ENCODE measurements at places on chromosomes 16 and 17. TPM values are rescaled to one million over a fixed set of nuclear protein-coding genes. Genes with fewer than 3 reads are reported as not detected.

DNA sequence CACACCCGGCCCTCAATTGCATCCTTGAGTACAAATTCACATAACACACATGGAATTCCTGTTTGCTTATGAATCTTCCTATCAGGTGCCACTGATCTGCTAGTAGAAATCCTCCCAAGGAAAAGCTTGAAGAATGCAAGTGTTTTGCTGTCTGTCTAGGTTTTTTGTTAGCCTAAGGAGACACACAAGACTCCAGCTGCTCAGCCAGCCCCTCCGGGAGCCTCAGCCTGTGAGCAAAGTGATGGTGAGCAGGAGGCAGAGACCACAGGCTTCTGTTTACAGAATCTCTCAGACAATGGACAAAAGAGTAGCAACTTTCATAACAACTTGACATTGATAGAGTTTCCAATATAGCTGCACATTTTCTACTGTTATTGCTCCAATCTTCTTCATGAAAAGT, 18.4 kb upstream of the PRKCA start:
- no peak for DNase-seq

Gene SCN4A
- 0.83 TPM for total RNA-seq

- DNase-seq: no peak
These were observed 12.5 kb downstream of the RBFOX1 start for GRCh38 chr16:7344830-7345780.

Gene GJC1
- total RNA-seq: 19.3 TPM

GRCh38 chr17:17779015-17779611, 57.7 kb downstream of the SREBF1 start:
- no peak for DNase-seq

Gene TANC2
- 19.3 TPM for total RNA-seq

Gene NIP7
- total RNA-seq: 20.0 TPM

GRCh38 chr16:56909527-56909979, 22.4 kb upstream of the HERPUD1 start:
- DNase-seq: no peak

DNA sequence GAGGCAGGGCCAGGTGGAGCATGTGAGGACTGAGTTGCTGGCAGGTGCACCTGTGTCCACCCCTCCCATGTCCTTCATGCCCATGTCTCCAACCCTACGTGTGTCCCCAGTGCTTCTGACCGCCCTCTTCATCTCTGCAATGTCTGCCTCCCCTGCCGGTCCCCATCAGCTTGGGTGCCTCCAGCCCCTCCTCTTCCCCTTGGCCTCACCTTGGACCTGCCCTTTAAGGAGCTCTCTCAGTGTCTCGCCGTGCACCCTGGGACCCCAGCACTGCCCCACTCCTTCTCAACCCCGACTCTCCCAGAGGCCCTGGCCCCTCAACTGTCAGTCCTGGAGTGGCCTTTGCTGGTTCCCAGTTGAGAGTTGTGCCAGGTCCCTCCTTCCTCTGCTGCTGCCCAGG, 15.0 kb downstream of the RIPOR1 start:
- DNase-seq: no peak

- DNase-seq: no peak
These were observed 10.8 kb upstream of the C16orf95 start for GRCh38 chr16:87327798-87328495.

Gene PRSS33
- total RNA-seq: not detected

DNA sequence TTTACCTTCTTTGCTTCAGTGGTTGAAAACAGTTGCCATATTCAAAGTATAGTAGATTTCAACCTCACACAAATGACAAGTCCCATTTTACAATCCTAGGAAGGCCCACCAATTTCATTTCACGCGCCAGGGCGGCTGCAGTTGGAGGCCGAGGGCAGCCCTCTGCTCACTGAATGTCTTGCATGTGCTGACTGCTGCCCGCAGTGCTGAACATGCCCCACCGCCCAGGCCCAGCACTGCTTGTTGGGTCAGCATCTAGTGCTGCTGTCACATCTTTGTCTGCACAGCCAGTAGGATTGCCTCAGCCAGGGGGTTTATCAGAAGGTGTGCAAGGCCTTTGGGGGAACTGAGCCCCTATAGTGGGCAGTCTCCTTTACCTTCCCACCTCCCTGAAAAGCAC, 11.5 kb downstream of the SMCR8 start:
- no peak for DNase-seq

DNA sequence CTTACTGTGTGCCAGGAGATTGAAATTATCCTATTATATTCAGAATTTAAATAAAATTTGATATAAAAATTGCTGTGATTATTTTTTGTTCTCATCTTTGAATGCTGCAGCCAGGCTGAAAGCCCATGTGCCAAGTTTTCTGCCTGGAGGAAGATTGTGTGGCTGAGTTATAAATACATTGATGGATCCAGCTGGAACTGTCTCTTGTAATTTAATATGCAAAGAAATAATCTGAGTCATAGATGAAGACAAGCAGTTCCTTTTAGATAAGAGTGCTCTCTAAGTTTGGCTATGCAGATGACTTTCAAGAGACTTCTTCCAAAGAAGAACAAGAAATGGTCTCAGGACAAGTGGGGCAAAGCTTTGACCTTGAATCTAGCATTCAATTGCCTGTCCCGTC, 871.0 kb downstream of the CDH11 start:
- DNase-seq: peak; percentile 61

GRCh38 chr17:60422162-60422665, at the start of gene CHCT1:
CHCT1 (plus strand) TSS chr17:60422489; CDS start chr17:60422593, 104 bp downstream.
- DNase-seq: no peak

GRCh38 chr17:16378636-16379282, 2.1 kb upstream of the UBB start:
- no peak for DNase-seq

DNA sequence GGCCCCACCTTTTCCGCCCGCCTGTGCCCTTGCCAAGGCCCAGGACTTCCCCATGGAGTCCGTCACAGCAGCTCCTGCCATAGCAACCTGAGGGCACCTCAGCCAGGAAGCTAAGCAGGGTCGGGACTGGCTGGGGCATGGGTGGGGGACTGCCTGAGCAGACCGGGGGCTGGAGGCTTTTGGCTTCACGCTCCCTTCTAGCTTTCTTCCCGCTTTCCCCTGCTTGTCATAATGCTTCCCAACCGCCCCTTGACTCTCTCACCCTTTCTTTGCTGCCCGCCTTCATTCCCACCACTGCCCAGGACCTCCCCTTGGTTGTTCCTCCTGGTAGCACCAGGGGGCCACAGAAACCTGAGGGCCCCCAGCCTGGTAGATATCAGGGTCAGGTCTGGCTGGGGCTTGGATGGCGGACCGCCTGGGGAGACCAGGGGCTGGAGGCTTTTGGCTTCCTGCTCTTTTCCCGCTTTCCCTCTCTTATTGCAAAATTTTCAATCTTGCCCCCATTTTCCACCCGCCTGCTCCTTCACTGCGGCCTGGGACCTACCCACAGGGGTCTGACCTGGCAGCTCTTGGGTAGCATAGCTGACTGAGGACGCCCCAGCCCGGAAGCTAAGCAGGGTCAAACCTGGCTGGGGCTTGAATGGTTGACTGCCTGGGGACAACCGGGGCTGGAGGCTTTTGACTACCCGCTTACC, 2287.7 kb downstream of the TP53TG3F start:
- DNase-seq: no peak

DNA sequence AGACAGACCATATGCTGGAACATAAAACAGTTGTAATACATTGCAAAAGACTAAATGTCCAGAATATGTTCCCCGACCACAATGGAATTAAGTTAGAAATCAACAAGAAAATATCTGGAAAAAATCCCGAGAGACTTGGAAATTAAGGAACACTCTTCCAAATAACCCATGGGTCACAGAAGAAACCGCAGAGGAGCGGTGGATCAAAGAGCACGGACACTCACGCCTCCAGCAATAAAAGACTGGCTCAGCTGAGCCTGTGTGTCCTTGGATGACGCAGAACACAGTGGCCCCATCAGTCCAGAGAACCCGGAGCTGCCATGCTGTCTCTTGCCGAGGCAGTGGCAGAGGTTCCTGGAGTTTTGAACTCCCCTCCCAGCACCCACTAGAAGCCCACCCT, 30.9 kb upstream of the FOXF1 start:
- DNase-seq: no peak

- no peak for DNase-seq
These were observed 13.5 kb upstream of the PLEKHG4 start for GRCh38 chr16:67265834-67266233.

DNA sequence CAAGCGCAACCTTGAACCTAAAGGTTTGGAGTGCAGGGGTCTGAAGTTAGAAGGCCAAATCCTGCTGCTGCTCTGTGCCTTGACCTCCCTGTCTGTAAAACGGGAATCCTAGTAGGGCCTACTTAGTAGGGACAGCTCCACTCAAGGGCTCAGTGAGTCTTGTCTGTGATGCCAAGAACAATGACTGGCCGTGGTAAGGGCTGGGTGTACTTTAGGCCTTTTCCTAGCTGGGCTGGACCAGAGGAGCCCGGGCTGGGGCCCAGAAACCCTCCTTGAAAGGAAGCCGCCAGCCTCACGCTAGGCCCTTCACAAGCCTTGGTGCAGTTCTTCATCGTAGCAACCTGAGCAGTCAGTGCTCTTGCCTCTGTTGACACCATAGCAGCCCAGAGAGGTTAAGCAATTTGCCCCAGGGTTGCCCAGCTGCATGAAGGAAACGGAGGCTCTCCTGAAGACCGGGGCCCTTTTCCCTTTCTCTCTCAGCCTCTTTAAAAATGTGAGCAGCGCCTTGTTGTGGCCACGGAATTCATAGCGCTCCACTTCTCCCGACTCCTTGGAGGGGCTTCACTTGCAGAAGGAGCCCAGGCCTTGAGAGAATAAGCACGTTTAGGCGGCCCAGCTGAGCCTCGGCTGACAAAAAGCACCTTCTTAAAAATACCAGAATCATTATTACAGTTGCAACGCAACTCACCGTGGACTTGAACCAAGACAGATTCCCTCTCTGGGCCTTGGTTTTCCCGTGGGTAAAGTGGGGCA, 4.4 kb downstream of the NECAB2 start:
- DNase-seq: no peak

- no peak for DNase-seq
These were observed 117.1 kb upstream of the AXIN2 start for GRCh38 chr17:65678546-65678945.

All from fibroblast of lung (primary cell).